ENCODE measurements at places on chromosomes 7 and 10.
A peak's percentile ranks its signal among the peaks of the same experiment; 100 is the strongest.

DNA sequence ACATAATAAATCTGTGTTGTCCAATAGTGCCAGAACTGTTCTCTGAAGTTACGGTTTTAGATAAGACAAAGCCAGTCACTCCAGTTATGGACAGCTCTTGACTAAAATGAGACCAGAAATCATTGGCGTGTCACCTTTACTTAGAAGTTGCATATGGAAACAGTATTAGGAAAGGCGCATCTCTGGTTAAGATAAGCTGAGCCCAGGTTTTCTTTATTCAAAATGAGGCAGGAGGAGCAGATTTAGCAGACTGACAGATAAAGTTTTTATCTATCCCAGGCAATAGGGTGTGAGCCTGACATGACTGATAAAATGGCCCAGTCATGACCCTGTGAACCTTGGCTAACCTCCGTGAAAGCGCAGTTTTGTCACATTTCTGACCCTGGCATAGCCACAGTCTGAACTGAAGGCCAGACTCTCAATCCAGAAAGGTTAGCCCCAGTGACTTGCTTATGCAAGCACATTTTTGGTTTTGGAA lies 4.2 kb downstream of the CYP26A1 start:
- peak; percentile 49 for DNase-seq

GRCh38 chr10:8418631-8419030 lies 364.1 kb downstream of the GATA3 start:
- peak; percentile 59 for DNase-seq

- DNase-seq, result no peak
Measured at GRCh38 chr10:98402478-98402877, 12.5 kb downstream of the PYROXD2 start.

DNA sequence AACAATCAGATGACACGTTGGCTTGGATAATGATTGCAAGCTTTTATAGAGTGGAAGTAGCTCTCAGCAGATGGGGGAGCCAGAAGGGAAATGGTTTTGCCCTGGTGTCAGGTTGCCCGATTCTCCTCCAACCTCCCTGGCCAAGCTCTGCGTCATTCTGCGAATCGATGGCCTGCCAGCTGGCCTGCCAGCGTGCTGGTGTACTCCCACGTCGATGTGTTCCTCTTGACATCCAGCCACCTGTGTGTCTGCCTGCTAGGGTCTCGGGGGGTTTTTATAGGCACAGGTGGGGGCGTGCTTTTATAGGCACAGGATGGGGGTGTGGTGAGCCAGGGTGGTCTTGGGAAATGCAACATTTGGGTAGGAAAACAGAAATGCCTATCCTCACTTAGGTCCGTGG lies 4.6 kb downstream of the NET1 start:
- no peak for DNase-seq

GRCh38 chr7:127950233-127950935 lies 80.9 kb downstream of the LRRC4 start:
- DNase-seq, result no peak

- DNase-seq, result no peak
Measured at GRCh38 chr10:84089162-84089561, 50.1 kb upstream of the GHITM start.

GRCh38 chr7:130273081-130273932 lies 6.6 kb downstream of the CPA2 start:
- DNase-seq, result peak; percentile 97

DNA sequence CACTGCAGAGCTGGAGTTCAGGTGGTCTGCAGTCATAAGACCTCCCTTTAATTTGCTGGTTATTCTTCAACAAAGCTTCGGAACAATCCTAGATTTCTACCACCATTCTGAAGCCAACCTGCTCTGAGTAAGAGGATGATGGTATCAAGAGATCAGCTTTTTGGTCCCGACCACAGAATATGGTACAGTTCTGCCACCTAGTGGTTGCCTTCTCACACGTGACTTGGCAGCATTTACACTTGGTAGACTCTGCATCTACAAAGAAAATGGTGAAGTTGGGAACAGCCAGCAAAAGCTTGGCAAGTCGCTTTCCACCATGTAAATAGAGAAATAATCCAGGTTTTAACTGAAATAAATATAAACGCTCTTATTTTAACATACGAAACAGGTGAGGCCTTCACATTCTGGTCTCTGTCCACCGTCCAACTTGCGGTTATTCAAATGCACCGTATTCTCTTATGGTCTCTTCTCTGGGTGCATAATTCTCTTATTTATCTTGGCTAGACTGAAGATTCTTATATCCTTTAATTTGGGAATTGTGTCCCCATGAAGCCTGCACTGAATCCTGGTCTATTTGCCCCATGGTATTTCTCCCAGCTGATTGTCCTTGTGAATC lies 173.9 kb upstream of the GRM3 start:
- peak; percentile 83 for DNase-seq

- no peak for DNase-seq
Measured at GRCh38 chr10:112967200-112967599, 17.2 kb downstream of the TCF7L2 start.

DNA sequence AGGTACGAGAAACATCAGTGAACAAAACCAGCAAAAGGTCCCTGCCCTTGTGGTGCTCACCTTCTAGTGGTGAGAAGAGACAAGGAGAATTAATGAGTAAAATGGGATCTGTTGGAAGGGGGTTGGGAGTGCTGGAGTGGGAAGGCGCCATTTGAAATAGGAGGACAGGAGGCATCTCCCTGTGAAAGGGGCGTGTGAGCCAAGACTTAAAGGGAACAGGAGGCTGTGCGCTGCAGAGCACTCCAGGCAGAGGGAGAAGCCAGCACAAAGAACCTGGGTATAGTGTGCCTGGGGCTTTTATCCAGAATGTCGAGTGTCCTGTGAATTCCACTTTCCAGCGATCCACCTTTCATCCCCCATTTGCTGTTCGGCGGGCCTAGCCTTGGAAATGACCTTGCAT lies 497.9 kb upstream of the GALNT17 start:
- no peak for DNase-seq

Measured in islet precursor cell (in vitro differentiated cells).